ENCODE measurements at places on chromosomes 16 and 17.

DNA sequence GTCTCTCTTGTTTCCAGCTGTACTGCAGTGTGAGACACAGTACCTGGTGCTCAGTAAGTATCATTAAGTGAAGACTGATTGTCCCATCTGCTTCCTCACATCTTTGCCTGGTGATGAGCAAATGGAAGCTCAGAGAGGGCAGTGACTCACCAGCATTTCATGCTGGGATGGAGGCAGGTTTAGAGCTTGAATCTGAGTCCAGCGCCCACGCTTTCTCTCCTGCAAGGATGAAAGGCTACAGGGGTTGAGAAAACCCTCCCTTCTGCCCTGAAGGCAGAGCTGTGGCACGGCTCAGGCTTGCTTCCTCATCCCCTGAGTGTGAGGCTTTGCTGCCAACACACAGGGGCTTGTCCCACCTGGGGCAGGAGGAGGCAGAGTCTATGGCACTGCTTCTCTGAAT is 1.5 kb upstream of the RNF112 start:
- peak; percentile 89 for DNase-seq

- no peak for DNase-seq
Measured at GRCh38 chr17:31310260-31310659, 3.6 kb downstream of the EVI2B start.

GRCh38 chr17:40178660-40179059 is 1.4 kb downstream of the RAPGEFL1 start:
- DNase-seq, result no peak

GRCh38 chr16:83930730-83931500 is 22.1 kb upstream of the OSGIN1 start:
- DNase-seq, result no peak

DNA sequence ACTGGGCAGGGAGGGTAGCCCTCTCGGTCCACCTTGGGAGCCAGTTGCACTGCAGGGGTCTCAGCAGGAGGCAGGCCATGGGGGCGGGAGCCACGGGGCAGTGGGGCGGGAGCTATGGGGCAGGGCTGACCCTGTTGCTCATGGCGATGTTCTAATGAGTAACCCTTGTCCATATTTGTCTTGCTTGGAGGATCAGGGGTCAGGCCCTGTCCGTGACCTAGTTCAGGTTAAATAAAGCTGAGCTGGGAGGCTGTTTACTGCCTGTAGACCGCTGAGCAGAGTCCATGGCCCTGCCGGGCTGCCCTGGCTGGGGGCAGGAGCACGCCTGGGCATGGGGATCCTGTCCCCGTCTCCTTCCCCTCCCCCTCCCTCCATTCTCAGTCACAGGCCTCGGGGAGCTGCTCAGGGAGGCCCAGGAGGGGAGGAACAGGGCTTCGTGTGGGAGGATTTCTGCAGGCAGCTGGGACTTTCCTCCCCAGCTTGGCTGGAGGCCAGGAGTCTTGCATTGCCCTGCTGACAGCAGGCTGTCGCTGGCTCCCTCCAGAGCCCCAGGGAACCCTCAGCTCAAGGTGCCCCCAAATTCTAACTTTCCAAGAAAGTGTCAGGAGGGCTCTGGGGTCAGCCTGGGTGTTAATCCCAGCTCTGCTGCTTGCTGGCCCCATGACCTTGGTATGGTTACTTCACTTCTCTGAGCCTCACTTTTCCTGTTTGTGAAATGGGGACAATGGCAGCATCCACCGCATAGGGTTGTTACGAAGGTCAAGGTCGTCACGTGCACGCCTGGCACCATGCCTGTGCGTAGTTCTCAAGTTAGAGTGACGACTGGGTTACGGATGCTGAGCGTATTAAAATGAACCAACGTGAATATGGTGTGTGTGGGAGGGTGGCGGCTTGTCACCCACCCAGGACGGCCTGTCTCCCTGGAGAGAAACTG is 6.1 kb upstream of the SERPINF2 start:
- peak; percentile 34 for DNase-seq

- peak; percentile 86 for DNase-seq
Measured at GRCh38 chr17:72361892-72362291, 241.1 kb downstream of the SOX9 start.

GRCh38 chr16:55133654-55134053 is 190.3 kb upstream of the IRX6 start:
- DNase-seq, result no peak

- no peak for DNase-seq
Measured at GRCh38 chr17:82317394-82318168, at the start of gene CD7. TSS of gene CD7 (minus strand) at chr17:82317608. CDS start at chr17:82317495, 113 bp downstream.

- no peak for DNase-seq
Measured at GRCh38 chr17:27669850-27670249, 38.9 kb downstream of the LGALS9 start.

GRCh38 chr17:31299624-31300023 is 2.6 kb upstream of the OMG start:
- DNase-seq, result no peak

DNA sequence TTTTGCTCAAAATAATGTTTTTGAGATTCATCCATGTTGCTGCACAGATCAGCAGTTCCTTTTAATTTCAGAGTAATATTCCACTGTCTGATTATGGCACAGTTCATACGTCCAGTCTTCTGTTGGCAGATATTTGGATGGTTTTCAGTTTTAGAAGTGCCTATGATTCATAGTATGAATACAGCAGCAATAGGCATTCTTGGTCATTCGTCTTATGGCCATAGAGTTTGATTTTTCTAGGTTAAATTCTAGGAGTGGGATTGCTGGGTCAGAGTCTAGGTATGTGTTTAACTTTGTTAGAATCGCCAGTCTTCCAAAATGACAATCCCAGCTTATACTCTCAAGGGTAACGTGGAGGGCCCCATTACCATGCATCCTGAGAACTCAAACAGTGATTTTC is 11.5 kb upstream of the IL34 start:
- DNase-seq, result peak; percentile 52

GRCh38 chr16:69171325-69172084 is 15.5 kb upstream of the SNTB2 start:
- DNase-seq, result no peak

GRCh38 chr17:73072219-73072962 is 20.1 kb downstream of the SLC39A11 start:
- DNase-seq, result no peak

- peak; percentile 26 for DNase-seq
Measured at GRCh38 chr17:43755389-43755875, 3.2 kb downstream of the SOST start.

DNA sequence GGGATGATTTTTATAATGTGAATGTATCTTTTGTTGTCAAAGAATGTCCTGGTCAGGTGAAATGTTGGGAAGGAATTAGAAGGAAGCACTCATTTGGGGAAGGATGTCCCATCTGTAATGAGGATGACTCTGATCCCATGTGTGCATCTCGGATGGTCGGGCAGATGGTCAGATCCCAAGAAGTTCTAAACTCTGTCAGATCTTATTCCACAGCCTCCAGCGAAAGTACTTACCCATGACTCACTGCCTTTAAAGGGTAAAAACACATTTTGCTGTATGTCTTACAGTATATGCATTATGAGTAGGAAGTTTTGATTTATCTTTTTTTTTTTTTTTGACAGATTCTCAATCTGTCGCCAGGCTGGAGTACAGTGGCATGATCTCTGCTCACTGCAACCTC is 548 bp upstream of the KRTAP4-11 start:
- DNase-seq, result peak; percentile 81

- peak; percentile 28 for DNase-seq
Measured at GRCh38 chr17:1957037-1957436, 68.1 kb downstream of the RTN4RL1 start.

DNA sequence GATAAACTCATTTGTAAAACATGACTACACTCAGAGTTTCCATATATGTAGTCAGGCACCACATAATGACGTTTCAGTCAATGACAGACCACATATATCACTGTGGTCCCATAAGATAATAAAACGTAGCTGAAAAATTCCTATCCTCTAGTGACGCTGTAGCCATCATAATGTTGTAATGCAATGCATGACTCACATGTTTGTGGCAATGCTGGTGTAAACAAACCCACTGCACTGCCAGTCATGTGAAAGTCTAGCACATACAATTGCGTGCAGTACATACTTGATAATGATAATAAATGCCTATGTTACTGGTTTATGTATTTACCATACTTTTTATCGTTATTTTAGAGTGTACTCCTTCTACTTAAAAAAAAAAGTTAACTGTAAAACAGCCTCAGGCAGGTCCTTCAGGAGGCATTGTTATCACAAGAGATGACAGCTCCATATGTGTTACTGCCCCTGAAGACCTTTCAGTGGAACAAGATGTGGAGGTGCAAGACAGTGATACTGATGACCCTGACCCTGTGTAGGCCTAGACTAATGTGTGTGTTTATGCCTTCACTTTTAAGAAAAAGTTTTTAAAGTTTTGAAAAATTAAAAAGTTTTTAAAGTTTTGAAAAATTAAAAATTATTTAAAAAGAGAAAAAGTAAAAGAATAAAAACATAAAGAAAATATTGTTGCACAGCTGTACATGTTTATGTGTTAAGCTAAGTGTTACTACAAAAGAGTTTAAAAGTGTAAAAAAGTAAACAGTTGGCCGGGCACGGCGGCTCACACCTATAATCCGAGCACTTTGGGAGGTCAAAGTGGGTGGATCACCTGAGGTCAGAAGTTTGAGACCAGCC is 9.0 kb downstream of the STAT5B start:
- DNase-seq, result peak; percentile 97

DNA sequence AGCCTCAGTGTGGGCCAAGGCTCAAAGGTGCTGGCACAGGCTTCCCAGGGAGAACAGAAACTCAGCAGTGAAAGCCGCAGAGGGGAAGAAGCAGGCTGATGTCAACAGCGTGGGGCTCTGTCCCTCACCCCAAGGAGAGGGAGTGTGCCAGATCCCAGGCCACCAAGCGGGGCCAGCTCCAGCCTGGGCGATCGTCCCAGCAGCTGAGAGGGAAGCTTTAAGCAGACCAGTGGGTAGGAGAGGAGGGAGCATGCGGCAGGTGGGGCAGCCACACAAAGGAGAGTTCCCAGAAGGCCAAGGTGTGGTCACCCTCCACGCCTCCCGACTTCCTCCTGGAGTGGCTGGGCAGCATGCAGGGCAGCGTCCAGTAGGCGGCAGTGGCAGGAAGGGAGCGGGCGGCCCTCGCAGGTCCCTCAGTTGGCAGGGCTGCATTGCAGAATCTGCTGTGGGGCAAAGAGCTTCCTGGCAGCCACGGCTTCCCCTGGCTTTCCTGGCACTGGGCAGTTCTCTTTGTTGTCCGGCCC is 6.0 kb downstream of the SYNGR2 start:
- no peak for DNase-seq

- DNase-seq, result no peak
Measured at GRCh38 chr16:75445298-75445697, 12.0 kb upstream of the CFDP1 start.

GRCh38 chr16:51450909-51451308 is 299.8 kb upstream of the SALL1 start:
- DNase-seq, result no peak

- no peak for DNase-seq
Measured at GRCh38 chr17:59832883-59833379, 59.8 kb downstream of the TUBD1 start.

GRCh38 chr16:50448522-50448921 is 79.7 kb upstream of the BRD7 start:
- DNase-seq, result peak; percentile 26

GRCh38 chr16:11105038-11105903 is 150.7 kb downstream of the SOCS1 start:
- DNase-seq, result peak; percentile 90

DNA sequence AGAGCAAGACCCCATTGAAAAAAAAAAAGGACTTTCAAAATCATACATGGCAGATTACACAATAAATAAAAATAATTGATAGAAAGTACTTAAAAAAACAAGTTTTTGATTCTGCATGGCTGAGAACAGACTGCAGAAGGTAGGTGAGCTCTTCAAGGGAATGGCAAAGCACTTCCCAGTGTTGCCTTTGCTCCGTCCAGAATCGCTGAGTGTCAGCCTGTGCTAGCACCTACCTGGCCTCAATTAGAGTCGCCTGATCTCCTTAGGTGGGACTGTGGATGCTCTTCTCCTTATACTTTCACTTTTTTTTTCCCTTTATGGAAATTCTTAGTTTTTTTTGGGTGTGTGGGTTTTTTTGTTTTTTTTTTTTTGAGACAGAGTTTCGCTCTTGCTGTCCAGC is 6.0 kb upstream of the TMEM220 start:
- DNase-seq, result no peak

- DNase-seq, result no peak
Measured at GRCh38 chr16:88914750-88915368, 48.4 kb upstream of the PABPN1L start.

- no peak for DNase-seq
Measured at GRCh38 chr17:21165922-21166594, 39.3 kb downstream of the DHRS7B start.

GRCh38 chr16:72301523-72302236 is 129.7 kb upstream of the PMFBP1 start:
- DNase-seq, result no peak

- DNase-seq, result peak; percentile 87
Measured at GRCh38 chr17:21029036-21029435, 13.8 kb downstream of the USP22 start.

GRCh38 chr16:86287664-86288201 is 222.6 kb upstream of the FOXF1 start:
- no peak for DNase-seq

- no peak for DNase-seq
Measured at GRCh38 chr17:41347869-41348760, 2.5 kb downstream of the KRT33A start.

- DNase-seq, result no peak
Measured at GRCh38 chr16:55713103-55713502, 57.3 kb downstream of the SLC6A2 start.

DNA sequence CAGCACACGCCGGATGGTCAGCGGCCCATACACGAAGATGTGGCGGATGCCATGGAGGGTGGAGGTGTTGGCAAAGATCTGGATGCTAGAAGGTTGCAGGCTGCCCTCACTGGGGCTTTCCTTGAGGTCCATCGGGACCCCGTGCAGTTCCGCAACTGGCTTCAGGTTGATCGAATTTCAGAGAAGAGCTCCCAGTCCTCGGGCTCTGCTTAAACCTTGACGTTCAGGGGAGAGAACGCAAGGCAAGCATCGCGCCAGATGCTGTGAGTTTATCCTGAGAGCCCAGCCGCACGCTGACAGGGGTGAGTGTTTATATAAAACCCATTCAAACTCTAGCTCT is 98.7 kb upstream of the CCL2 start:
- no peak for DNase-seq

DNA sequence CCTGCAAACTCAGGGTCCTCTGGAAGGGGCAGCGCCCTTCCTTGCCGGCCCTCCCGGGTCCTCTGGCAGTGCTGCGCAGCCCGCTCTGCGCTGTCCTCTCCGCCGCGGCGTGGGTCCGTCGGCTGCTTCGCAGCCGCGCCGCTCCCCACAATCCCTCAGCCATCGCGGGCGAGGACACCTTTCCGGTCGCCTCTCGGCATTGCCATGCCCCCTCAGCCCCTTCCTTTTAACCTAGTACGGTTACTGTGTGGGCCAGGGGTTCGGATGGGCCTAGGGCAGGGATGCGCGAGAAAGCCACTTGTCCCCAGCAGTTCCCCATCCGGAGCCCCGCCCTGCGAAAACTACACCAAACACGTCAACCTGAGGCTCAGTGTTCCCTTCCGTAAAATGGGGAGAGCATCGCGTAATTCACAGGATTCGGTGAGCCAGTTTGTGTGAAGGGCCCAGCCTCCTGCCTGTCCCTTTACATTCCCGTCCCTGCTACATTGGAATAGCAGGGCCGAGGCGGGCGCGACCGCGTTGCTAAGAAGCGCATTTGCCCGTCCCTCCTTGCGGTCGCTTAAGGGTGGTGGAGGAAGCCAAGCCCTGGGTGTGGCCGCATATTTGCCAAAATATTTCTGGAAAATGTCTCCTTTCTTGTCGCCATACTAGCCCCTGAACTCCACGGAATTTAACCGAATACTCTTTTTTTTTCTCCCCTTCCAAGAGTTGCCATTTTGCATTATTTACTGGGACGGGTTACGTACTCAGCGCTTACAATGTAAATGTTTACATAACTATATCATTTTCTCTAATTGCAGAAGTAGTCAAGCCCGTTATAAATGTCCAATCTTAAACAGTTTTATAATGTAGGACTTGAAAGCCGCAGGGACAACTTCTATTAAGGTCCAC is 13.2 kb downstream of the COPZ2 start:
- DNase-seq, result peak; percentile 74

Measured in ELR (cell line).